K562 (cell line): ENCODE measurements at places on chromosomes 12 and 14. TPM values are rescaled to one million over a fixed set of nuclear protein-coding genes. Genes with fewer than 3 reads are reported as not detected.

- no peak for DNase-seq
- peaks cover 1% of the 10 kb centered on the region; the same call in 1 of the 3 replicates for H3K4me1 ChIP-seq
- H3K27me3 ChIP-seq: peaks cover 40% of the 10 kb centered on the region
Measured at GRCh38 chr14:74596741-74597450, 15.1 kb downstream of the LTBP2 start.

DNA sequence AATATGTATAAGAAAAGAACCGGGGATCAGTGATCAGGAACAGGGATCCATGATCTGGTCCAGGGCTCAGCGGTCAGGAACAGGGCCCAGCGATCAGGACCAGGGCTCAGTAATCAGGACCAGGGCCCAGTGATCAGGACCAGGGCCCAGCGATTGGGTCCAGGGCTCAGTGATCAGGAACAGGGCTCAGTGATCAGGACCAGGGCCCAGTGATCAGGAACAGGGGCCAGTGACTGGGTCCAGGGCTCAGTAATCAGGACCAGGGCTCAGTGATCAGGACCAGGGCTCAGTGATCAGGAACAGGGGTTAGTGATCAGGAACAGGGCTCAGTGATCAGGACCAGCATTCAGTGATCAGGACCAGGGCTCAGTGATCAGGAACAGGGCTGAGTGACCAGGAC, 56.3 kb downstream of the TMEM121 start:
- H3K4me3 ChIP-seq: no peak overlapping the region
- H3K36me3 ChIP-seq: no peaks in the 10 kb centered on the region
- H3K27ac ChIP-seq: no peak overlapping the region
- H3K27me3 ChIP-seq: no peaks in the 10 kb centered on the region
- no peaks in the 10 kb centered on the region; the same call in 1 of the 2 replicates for H3K4me1 ChIP-seq

DNA sequence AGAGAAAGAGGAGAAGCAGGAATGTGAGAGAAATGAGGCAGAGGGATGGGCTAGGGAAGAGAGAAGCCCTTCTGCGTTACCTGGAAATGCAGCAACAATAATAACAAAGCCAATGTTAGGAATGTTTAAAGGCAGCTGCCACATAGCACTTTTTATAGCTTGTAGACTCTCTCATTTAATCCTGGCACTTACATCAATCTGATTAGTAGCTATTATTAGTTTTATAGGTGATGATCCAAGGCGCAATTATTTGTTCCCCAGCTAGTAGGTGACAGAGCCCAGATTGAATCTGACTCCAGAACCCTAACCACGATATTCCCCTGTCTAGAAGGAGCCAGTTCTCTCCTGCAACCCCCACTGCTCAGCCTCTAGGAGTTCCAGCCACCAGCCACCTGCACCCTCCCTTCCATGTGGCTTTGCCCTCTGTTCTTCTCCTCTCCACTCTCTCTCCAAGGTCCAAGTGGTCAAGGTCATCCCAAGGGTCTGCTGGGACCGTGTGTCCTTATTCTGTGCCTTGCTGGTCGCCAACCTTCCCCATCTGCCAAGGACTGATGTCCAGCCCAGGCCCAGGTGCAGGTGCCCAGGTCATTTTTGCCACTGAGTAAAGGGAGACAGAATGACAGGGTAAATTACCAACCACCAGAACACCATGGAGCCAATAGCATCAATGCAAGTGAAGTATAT, 29.4 kb upstream of the CIPC start:
- no peak for DNase-seq
- H3K4me1 ChIP-seq: peaks cover 8% of the 10 kb centered on the region
- no peaks in the 10 kb centered on the region for H3K36me3 ChIP-seq
- H3K27ac ChIP-seq: no peak overlapping the region
- H3K4me3 ChIP-seq: no peak overlapping the region

DNA sequence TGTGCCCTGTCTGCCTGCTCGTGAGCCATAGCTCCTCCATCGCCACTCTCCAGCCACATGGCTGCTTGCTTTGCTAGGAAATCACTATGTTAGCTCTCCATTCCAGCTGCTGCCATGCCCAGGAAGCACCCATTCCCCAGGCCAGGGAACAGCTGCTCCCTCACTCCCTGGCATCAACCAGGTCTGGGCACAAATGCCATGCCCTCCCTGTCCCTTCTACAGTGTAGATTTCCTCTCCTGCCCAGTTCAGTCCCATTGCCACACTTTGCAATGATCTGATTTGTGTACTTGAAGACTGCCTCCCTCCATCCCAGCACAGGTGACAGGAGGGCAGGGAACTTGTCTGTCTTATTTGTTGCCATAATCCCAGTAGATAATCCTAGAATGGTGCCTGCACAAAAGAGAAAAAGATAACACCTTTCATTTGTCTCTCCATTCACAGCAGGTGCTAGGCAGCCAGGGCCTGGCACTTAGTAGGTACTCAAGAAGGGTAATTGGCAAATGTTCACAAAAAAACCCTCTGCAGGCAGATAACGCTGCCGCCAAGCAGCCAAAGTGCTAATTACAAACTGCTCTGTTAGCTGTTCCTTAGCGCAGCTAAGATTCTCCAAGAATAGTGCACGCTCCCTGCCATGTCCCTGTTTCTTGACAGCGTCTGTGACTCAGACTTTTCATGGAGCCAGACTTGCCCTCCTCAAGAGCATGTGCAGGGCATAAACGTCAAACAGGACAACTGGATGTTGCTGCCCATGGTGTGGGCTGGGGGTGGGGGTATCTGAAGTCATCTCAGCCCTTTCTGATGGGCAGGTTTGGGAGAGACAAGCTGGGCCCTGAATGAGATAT, 69.1 kb downstream of the ARL6IP4 start:
- no peak for DNase-seq
- no peaks in the 10 kb centered on the region for H3K27me3 ChIP-seq
- no peak overlapping the region for H3K4me3 ChIP-seq
- no peaks in the 10 kb centered on the region; the same call in 1 of the 2 replicates for H3K4me1 ChIP-seq
- H3K27ac ChIP-seq: no peak overlapping the region

DNA sequence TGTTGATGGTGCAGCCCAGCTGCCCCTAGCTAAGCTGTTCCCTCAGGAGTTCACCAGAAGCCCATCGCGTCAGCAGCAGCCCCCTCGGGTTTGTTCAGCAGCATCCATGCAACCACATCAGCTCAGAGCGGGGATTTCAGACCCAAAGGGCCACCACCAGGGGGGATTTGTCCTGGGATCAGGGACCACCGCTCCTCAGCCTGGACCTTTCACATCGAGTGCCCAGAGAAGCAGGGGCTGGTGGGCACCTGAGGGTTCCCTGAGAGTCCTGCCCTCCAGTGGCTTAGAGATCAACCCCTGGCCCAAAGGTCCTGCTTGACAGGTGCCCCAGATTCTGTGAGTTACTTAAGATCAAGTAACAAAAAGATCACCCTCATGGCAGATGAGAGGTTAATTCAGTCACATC, 65.9 kb upstream of the C14orf180 start:
- H3K36me3 ChIP-seq: no peaks in the 10 kb centered on the region
- H3K27ac ChIP-seq: no peak overlapping the region
- H3K4me1 ChIP-seq: no peaks in the 10 kb centered on the region
- no peak overlapping the region for H3K4me3 ChIP-seq
- DNase-seq: no peak

DNA sequence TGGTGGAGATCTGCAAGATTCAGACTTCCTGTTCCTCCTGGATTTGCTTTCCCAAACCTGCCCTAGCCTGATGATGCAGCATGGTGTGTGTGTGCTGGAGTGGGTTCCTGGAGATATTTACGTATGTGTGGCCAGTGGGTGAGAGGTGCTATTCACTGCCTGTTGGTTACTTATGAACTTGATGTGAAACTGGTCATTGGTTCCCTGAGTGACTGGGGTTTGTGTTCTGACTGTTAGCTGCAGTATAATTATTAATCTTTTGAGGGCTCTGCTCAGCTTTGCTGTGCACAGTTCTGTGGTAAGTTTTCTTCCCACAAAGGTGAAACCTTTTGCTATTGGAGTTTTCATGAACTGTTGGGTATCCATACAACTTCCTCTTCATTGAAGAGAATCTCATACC, 541.8 kb upstream of the FBXO33 start:
- no peaks in the 10 kb centered on the region for H3K4me1 ChIP-seq
- H3K27me3 ChIP-seq: no peaks in the 10 kb centered on the region
- no peak overlapping the region for H3K27ac ChIP-seq
- no peaks in the 10 kb centered on the region for H3K36me3 ChIP-seq
- DNase-seq: no peak

- DNase-seq: no peak
- no peak overlapping the region for H3K27ac ChIP-seq
- H3K36me3 ChIP-seq: no peaks in the 10 kb centered on the region
- H3K27me3 ChIP-seq: peaks cover 15% of the 10 kb centered on the region
- H3K4me3 ChIP-seq: no peak overlapping the region
Measured at GRCh38 chr12:123815968-123816367, 53.9 kb downstream of the DNAH10 start.

DNA sequence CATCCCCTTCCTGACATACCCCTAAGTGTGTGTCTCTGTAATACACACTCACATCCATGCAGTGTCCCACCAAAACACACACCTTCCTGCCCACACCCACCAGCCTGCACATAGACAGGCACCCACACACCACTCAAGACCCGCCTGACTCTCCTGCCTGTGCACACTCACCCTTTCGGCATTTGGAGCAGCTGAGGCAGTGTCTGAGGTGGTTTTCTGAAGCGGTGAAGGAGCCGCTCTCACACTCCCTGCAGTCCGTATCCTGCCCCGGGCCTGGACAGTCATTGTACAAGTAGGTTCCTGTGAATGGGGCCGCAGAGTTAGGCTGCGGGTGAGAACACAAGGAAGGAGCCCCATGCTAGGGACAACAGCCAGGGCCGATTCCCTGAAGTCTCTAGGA, 8.3 kb downstream of the TNFRSF1A start:
- peaks cover 30% of the 10 kb centered on the region for H3K4me1 ChIP-seq
- no peaks in the 10 kb centered on the region for H3K27me3 ChIP-seq
- peaks cover 67% of the 10 kb centered on the region; the same call in 2 of the 3 replicates for H3K36me3 ChIP-seq
- DNase-seq: no peak
- no peak overlapping the region for H3K4me3 ChIP-seq

- peaks cover 46% of the 10 kb centered on the region for H3K36me3 ChIP-seq
- peak within 1 kb of the TSS; percentile 78 for H3K27ac ChIP-seq
- peak; percentile 89 for DNase-seq
- H3K4me3 ChIP-seq: peak within 1 kb of the TSS; percentile 73
Measured at GRCh38 chr12:6873094-6874014, at the start of gene SPSB2. SPSB2 (minus strand) TSS chr12:6873303; CDS start chr12:6872901, 402 bp downstream.

DNA sequence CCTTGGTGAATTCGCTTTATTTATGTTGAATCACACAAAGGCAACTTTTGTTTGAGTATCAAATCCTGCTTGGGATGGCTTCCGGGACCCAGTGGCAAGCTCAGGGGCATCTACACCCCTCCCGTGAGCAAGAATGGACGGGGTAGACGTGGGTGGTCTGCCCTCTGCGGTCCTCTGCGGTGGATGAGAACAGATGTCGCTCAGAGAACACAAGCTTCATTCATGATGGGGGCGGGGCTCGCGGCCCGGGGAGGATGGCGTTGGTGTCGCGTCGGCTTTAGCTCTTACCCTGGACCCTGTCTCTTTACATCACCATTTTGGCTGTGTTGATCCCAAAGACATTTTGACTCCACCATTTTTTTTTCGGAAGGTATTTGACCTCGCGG, 158.5 kb upstream of the RTL1 start:
- H3K27me3 ChIP-seq: no peaks in the 10 kb centered on the region
- no peak overlapping the region for H3K4me3 ChIP-seq
- no peak overlapping the region for H3K27ac ChIP-seq
- no peaks in the 10 kb centered on the region for H3K36me3 ChIP-seq
- H3K4me1 ChIP-seq: no peaks in the 10 kb centered on the region

DNA sequence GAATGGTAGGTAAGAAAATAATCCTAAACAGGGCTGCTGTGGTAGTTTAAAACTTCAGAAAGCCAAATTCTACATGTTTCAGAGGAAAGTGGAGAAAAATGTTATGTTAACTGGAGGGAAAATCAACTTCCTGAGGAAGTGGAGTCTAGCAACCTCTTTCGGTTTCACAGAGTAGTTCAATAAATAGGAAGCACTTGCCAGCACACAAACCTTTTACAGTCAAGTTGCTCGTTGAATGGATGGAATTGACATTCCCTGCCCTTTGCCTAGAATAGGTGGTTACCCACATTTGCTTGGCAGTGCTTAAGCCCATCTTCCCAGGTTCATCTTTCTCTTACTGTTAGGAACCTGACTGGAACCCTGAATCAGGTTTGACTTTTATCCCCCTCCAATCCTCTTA, 15.9 kb downstream of the ANKRD13A start:
- peaks cover 57% of the 10 kb centered on the region; the same call in 2 of the 3 replicates for H3K36me3 ChIP-seq
- H3K27me3 ChIP-seq: no peaks in the 10 kb centered on the region
- H3K4me1 ChIP-seq: no peaks in the 10 kb centered on the region

DNA sequence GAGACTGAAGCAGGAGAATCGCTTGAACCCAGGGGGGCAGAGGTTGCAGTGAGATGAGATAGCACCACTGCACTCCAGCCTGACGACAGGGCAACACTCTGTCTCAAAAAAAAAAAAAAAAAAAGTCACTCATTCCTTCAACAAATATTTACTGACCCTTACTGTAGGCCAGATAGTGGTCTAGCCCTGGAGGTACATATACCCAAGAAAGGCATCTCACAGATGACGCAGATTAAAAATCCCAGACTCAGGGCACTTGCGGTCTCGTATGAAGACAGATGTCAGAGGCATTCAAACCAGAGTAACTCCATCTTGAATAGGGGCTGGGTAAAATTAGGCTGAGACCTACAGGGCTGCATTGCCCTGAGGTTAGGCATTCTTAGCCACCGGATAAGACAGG, 44.8 kb downstream of the CLMN start:
- no peaks in the 10 kb centered on the region for H3K4me1 ChIP-seq
- H3K27me3 ChIP-seq: no peaks in the 10 kb centered on the region
- H3K27ac ChIP-seq: no peak overlapping the region

GRCh38 chr12:50699940-50700339, 64.0 kb upstream of the ATF1 start:
- no peak overlapping the region for H3K27ac ChIP-seq
- H3K27me3 ChIP-seq: no peaks in the 10 kb centered on the region
- peaks cover 70% of the 10 kb centered on the region for H3K36me3 ChIP-seq
- no peak for DNase-seq
- no peaks in the 10 kb centered on the region for H3K4me1 ChIP-seq

Gene GPR68
- 7.1 and 9.4 TPM in 2 replicates for total RNA-seq

Gene SSTR1
- total RNA-seq: not detected in 2 replicates

Gene BCAT1
- 154 and 157 TPM in 2 replicates for total RNA-seq

Gene DHRS7
- total RNA-seq: 14.5 and 15.7 TPM in 2 replicates

Gene FOXG1
- total RNA-seq: 3.0 and 3.7 TPM in 2 replicates
